ENCODE measurements at places on chromosomes 12 and 14. TPM values are rescaled to one million over a fixed set of nuclear protein-coding genes. Genes with fewer than 3 reads are reported as not detected.

DNA sequence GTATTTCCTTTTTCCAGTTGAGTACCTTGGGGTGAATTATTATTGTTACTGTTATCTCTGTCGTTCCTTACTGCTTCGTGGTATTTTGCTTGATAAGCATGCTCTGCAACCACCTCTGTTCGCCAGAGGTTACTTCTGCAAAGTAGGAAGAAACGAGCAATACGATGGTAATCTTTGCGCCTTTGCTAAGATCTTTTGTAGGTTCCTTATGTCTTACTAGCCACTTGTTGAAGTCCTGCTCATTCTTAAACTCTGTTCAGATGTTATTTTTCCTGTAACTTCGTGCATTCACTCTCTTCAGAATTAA is 729 bp upstream of the M6PR start:
- peaks cover 66% of the 10 kb centered on the region for H3K4me1 ChIP-seq
- no peak for DNase-seq
- peak overlapping the region; percentile 95 for H3K27ac ChIP-seq
- H3K36me3 ChIP-seq: peaks cover 24% of the 10 kb centered on the region
- H3K27me3 ChIP-seq: no peaks in the 10 kb centered on the region

The LRRC10 gene
- not detected for total RNA-seq

The VDR gene
- 0.73 TPM for total RNA-seq

The GLT8D2 gene
- not detected for total RNA-seq

- H3K4me1 ChIP-seq: peaks cover 65% of the 10 kb centered on the region
- H3K27ac ChIP-seq: peak overlapping the region; percentile 98
- H3K4me3 ChIP-seq: peak overlapping the region; percentile 61
- H3K27me3 ChIP-seq: no peaks in the 10 kb centered on the region
- no peaks in the 10 kb centered on the region for H3K36me3 ChIP-seq
Measured at GRCh38 chr12:122097927-122098756, 19.6 kb downstream of the MLXIP start.

The TSPAN8 gene
- total RNA-seq: not detected

DNA sequence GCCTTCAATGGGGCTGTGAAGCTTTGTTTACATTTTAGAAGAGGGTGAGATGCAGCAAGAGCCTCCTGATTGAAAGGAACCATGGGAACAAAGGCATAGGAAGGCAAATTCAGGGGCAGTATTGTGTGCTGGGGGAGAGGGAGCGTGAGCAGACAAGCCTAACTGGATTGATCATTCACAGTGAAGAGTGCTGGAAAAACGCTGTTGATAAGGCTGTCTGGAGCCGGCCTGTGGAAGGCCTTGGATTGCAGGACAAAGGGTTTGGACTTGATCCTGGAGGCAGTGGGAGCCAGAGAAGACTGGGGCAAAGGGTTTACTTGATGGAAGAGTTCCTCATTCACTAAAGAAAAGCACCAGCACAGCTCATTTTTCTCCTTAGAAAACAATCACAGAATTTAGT is 160.5 kb downstream of the PAH start:
- H3K4me3 ChIP-seq: no peak overlapping the region

- H3K27me3 ChIP-seq: no peaks in the 10 kb centered on the region
- H3K4me1 ChIP-seq: no peaks in the 10 kb centered on the region
- no peak overlapping the region for H3K4me3 ChIP-seq
Measured at GRCh38 chr12:83559650-83560049, 872.9 kb downstream of the TMTC2 start.

The PLEKHG3 gene
- total RNA-seq: 0.55 TPM

The ERP27 gene
- total RNA-seq: 25.8 TPM

- H3K4me1 ChIP-seq: peaks cover 2% of the 10 kb centered on the region
- peak; percentile 42 for DNase-seq
- no peak overlapping the region for H3K27ac ChIP-seq
- H3K4me3 ChIP-seq: no peak overlapping the region
- no peaks in the 10 kb centered on the region for H3K27me3 ChIP-seq
Measured at GRCh38 chr12:59403259-59403932, 192.4 kb upstream of the SLC16A7 start.

DNA sequence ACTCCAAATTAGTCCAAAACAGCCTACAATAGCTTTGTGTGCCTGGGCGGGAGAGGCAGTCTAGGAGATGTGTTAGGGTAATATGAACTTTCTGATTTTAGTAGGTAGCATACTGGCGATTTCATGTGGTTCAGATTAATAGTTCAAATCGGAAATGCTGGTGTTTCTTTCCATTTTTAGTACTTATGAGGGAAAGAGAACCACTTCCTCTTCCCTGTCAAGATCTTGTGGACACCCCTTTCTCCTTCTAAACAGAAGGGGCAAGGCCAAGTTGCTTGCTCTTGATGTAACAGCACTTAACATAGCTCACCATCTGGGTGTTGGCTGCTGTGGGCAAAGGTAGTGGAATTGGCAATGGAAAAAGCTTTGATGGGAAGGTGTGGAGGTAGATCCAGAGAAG is 32.2 kb upstream of the IGF1 start:
- no peaks in the 10 kb centered on the region for H3K4me1 ChIP-seq
- no peak for DNase-seq
- no peak overlapping the region for H3K4me3 ChIP-seq
- H3K27me3 ChIP-seq: peaks cover 4% of the 10 kb centered on the region

DNA sequence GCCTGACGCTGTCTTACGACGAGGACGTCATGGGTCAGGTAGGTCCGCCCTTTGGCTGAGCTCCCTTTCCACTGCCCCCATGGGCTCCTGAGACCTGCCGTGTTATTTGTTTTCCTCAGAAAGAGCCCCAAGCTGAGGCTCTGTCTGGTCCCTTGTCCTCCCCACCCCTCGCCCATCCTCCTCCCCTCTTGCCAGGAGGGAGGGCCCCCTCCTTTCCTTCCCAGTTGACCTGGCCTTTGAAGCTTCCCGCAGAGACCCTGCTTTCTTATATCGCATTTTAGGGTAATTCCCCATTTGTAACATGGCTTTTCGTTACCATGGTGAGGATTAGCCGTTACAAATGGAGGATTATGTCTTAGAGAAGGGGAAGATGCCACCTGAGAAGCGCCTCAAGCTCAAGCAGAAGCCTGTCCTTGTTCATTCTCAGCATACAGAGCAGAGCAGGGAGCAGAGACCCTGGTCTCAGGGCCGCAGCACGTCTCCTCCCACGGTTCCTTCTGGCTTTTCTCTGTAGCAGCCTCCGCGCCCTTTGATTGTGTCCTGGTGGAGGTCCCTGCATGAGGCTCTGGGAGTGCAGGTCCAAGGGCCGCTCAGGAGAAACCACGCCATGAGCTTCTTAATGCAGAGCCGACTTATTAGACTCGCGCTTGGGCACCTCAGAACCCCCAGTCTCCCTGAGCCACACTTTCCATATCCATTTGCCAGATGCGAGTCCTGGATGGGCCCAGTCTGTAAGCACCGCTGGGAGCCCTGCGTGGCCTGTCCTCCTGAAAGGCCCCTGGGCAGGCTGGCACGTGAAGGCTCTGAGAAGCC is 47.2 kb downstream of the UBE3B start:
- H3K27ac ChIP-seq: no peak overlapping the region
- peaks cover 14% of the 10 kb centered on the region for H3K36me3 ChIP-seq

DNA sequence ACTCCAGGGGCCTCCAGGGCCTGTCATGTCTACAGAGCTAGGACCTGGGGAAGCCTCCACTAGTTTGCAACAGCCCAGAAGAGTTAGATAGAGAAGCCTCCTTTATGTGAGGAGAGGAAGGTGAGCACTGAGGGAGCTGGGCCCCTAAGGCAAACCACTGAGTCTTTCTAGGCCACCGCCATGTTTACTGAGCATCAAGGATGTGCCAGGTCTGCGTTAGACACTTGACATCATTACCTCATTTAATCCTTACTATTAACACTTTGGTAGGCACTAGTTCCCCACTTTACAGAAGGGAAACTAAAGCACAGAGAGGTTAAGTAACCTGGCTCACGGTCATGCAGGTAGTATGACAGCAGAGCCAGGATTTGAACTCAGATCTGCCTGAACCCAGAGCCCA is 12.9 kb downstream of the CTDSP2 start:
- H3K27me3 ChIP-seq: no peaks in the 10 kb centered on the region
- H3K4me1 ChIP-seq: peaks cover 94% of the 10 kb centered on the region
- no peak for DNase-seq
- H3K36me3 ChIP-seq: peaks cover 12% of the 10 kb centered on the region
- peak overlapping the region; percentile 96 for H3K27ac ChIP-seq

GRCh38 chr12:71662849-71663560 is 643 bp downstream of the ZFC3H1 start:
- peak overlapping the region; percentile 100 for H3K4me3 ChIP-seq
- peaks cover 33% of the 10 kb centered on the region for H3K36me3 ChIP-seq
- peak overlapping the region; percentile 96 for H3K27ac ChIP-seq
- no peaks in the 10 kb centered on the region for H3K27me3 ChIP-seq
- peak; percentile 72 for DNase-seq

GRCh38 chr14:87397499-87397898 is 595.5 kb downstream of the GALC start:
- no peak overlapping the region for H3K27ac ChIP-seq
- no peak for DNase-seq
- H3K4me3 ChIP-seq: no peak overlapping the region
- H3K4me1 ChIP-seq: no peaks in the 10 kb centered on the region
